ENCODE measurements at places on chromosomes 2 and 18.

DNA sequence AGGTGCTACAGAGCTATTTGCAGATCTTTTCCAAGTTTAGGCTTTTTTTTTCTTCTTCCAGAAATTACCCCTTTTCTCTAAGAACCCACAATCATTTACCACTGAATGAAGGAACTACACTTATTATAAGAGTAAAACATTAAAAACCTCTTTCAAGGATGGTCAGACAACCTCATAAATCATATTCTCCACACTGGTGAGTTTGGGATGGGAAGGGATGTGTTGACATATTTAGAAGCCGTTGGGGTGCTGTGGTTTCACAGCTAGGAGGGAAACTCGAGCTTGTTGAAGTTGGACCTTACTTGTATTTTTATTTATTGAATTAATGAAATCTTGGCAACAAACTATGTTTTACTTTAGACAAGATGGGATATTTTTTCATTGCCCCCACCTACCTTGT lies 289.4 kb upstream of the MEIS1 start:
- no peak for DNase-seq

DNA sequence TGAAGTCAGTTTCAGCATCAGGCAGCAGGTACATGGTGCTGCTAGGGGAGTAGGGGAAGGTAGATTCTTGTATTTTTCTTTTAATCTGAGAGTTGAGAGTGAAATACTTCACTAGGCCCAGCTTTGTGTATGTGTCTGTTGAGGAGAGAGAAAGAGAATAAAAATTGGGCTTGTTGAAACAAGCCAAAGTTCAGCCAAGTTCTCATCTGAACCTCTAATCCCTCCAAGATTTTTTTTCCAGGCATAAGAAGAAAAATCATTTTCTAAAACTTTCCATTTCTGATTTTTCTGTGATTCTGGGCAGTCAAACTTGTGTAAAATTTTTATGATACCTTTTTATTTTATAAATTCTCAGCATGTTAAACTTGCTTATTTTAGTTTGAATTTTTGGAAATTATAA lies 55.6 kb downstream of the PTPRM start:
- no peak for DNase-seq

GRCh38 chr2:237708065-237708398 lies 80.6 kb downstream of the LRRFIP1 start:
- no peak for DNase-seq

DNA sequence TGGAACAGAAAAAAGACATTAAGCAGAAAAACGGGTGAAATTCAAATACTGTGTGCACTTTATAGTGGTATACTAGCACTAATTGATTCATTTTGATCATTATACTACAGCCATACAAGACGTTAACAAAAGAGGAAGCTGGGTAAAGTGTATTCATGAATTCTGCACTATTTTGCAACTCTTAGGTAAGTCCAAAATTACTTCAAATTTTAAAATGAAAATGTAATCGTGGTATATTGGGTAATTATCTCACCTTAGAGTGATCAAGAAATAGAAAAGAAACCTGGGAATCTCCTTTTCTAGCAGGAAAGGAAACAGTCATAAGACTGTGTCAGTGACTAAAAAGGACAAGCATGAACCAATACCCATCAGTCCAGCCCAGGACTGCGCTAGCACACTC lies 5.4 kb downstream of the TGFBRAP1 start:
- no peak for DNase-seq

DNA sequence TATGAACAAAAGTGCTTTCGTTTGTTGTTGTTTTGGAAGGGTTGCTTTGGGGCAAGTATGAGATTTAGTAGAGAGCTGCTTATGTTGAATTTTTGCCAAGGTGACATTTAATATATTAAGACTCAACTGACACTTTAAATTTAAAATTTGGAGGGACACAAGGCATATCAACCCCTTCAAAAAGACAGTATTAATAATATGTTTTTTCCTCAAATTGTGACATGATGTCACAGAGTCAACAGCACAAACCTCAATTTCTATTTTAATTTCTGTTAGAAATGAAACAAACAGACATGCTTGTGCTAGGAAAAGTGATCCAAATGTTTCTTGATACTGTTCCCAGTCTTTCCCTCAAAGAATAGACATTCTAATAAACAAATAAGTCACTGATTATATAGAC lies 218.9 kb downstream of the CYRIA start:
- DNase-seq = no peak

- DNase-seq = no peak
These were observed 38.1 kb downstream of the FN1 start for GRCh38 chr2:215397632-215398341.

GRCh38 chr2:23563673-23564614 lies 179.0 kb downstream of the KLHL29 start:
- peak; percentile 47 for DNase-seq

GRCh38 chr2:232387451-232388171 lies 9.1 kb downstream of the ALPP start:
- DNase-seq = no peak

GRCh38 chr2:143329288-143329687 lies 200.1 kb downstream of the ARHGAP15 start:
- no peak for DNase-seq

DNA sequence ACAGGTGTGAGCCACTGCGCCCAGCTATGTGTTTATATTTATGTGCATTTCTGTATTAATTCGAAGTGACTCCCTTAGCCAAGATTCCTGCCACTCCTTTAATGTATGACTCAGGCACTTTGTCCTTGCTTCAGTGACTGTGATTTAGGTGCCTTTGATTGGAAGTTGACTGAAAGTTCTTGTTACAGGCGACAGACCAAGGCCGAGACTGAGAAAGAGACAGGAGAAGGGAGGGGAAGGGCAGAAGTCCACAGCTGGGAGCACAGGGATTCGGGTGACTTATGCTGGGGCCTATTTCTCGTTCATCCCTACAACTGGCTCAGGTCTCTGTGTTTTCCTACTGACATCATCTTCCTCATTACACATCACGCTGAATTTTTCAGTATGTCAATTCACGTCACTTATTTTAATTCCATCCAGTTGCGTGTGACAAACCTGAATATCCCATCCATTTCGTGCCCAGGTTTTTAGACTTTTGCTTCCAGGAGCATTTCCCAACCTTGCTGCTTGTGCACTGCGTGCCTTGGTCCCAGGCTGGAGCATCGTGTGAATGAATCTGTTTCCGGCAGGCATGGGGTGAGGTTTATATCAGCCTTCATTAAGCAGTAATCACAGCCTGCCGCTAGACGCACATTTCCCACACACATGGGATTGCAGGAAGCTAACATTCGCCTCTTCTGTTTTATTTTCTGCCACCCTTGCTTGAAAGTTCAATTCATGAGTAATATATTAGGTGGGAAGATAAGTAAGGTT lies 42.4 kb downstream of the TMEM18 start:
- peak; percentile 47 for DNase-seq

- DNase-seq = no peak
These were observed 482.0 kb upstream of the LRRTM1 start for GRCh38 chr2:80786584-80786983.

- no peak for DNase-seq
These were observed 112.2 kb downstream of the GALNT3 start for GRCh38 chr2:165681841-165682240.

- no peak for DNase-seq
These were observed 116.9 kb downstream of the C1D start for GRCh38 chr2:67945940-67946339.

- DNase-seq = no peak
These were observed 1.2 kb downstream of the FN1 start for GRCh38 chr2:215434447-215435279.

GRCh38 chr18:46401486-46402070 lies 255.4 kb downstream of the LOXHD1 start:
- no peak for DNase-seq

GRCh38 chr2:235640926-235641723 lies 147.3 kb downstream of the AGAP1 start:
- DNase-seq = no peak

- no peak for DNase-seq
These were observed 630 bp upstream of the PPP1R1C start for GRCh38 chr2:181984814-181985631.

GRCh38 chr2:65128297-65129190 lies 1.4 kb downstream of the RAB1A start:
- no peak for DNase-seq

All from Calu3 (cell line).